Lower lobe of right lung (tissue), 2 donors: ENCODE measurements at places on chromosomes 7 and 10. TPM values are rescaled to one million over a fixed set of nuclear protein-coding genes. Genes with fewer than 3 reads are reported as not detected.

GRCh38 chr7:154874409-154875113 lies 128.4 kb downstream of the PAXIP1 start:
- no peak overlapping the region for H3K4me3 ChIP-seq
- H3K27ac ChIP-seq, result no peak overlapping the region
- H3K36me3 ChIP-seq, result no peaks in the 10 kb centered on the region
- no peaks in the 10 kb centered on the region for H3K4me1 ChIP-seq

DNA sequence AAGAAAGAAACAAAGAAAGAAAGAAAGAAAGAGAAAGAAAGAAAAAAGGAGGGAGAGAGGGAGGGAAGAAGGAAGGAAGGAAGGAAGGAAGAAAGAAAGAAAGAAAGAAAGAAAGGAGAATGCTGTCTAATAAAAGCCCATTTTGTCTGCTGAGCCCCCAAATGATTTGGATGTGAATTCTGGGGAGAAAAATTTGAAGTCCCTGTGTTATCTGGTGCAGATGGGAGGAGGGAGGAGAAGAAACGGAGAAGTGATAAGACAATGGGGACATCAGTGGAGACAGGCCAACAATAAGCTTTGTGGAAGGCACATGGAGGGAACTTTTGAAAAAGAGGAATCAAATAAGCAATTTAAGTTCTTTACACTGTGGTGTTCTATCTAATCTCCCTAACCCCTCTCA lies 24.6 kb upstream of the TMEM273 start:
- no peaks in the 10 kb centered on the region for H3K4me1 ChIP-seq
- H3K27ac ChIP-seq, result no peak overlapping the region
- H3K27me3 ChIP-seq, result no peaks in the 10 kb centered on the region
- no peak for DNase-seq
- no peaks in the 10 kb centered on the region for H3K36me3 ChIP-seq

DNA sequence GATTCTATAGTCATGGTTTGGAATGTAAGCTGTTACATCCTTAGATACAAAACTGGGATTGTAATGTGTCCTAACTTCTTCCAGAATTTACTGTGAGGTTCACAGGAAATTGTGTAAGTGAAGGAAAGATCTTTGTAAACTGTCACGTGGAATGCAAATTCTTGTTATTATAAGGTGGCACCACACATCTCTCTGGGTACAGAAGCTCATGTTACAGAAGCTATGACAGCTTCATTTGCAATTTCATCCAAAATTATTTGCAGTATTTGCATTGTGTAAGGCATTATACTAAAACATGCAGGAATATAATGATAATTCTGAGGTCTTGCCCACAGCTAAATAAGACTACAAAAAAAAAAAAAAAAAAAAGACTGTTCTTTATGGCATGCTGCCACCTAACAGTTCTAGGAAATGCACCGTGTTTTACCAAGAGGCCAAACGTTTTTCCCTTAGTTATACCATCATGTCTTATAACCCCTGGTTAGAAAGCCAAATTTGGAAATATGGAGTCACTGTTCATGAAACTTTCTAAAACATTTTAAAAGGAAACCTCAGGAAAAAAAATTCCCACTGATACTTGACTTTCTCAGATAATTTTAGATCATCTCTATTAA lies 17.6 kb downstream of the MINDY3 start:
- no peak for DNase-seq
- H3K27me3 ChIP-seq, result no peaks in the 10 kb centered on the region
- peaks cover 7% of the 10 kb centered on the region for H3K36me3 ChIP-seq
- no peak overlapping the region for H3K4me3 ChIP-seq
- H3K27ac ChIP-seq, result no peak overlapping the region

WASL gene
- 33.3 TPM for total RNA-seq

GRCh38 chr7:131483586-131483985 lies 72.8 kb downstream of the PODXL start:
- no peak overlapping the region for H3K4me3 ChIP-seq
- DNase-seq, result no peak
- H3K27me3 ChIP-seq, result no peaks in the 10 kb centered on the region
- H3K36me3 ChIP-seq, result peaks cover 9% of the 10 kb centered on the region
- peaks cover 12% of the 10 kb centered on the region for H3K4me1 ChIP-seq

ADRB1 gene
- 35.6 TPM for total RNA-seq

- no peaks in the 10 kb centered on the region for H3K27me3 ChIP-seq
- DNase-seq, result no peak
- no peaks in the 10 kb centered on the region for H3K36me3 ChIP-seq
- no peaks in the 10 kb centered on the region for H3K4me1 ChIP-seq
- no peak overlapping the region for H3K4me3 ChIP-seq
These were observed 610.3 kb downstream of the PTPRN2 start for GRCh38 chr7:157977306-157977705.

DNA sequence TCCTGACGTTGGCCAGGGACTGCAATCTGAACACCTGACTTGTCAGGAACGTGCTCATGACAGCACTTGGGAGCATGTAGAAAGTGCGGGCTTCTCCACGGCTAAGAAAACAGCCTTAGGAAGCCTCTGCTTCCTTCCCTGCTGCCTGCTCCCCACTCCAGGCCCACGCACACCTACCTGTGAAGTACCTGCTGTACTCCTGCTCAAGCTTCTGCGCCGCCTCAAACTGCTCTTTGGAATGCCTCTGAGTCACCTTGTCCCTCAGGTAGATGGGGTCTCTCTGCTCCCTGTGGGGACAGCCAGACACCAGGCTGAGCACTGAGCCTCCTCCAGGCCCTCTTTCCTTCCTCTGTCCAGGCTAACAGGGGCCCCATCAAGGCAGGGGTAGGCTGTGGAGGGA lies 132.7 kb downstream of the DLG5 start:
- DNase-seq, result peak; percentile 17
- peaks cover 87% of the 10 kb centered on the region for H3K36me3 ChIP-seq
- no peak overlapping the region for H3K27ac ChIP-seq
- H3K27me3 ChIP-seq, result no peaks in the 10 kb centered on the region

GRCh38 chr10:79139124-79139835 lies 70.5 kb downstream of the ZMIZ1 start:
- peaks cover 90% of the 10 kb centered on the region for H3K4me1 ChIP-seq
- H3K36me3 ChIP-seq, result peaks cover 41% of the 10 kb centered on the region
- peak overlapping the region; percentile 78 for H3K27ac ChIP-seq
- H3K27me3 ChIP-seq, result no peaks in the 10 kb centered on the region
- H3K4me3 ChIP-seq, result no peak overlapping the region

GRCh38 chr7:82945056-82945455 lies 217.6 kb downstream of the PCLO start:
- H3K27me3 ChIP-seq, result no peaks in the 10 kb centered on the region
- H3K4me1 ChIP-seq, result no peaks in the 10 kb centered on the region
- H3K36me3 ChIP-seq, result no peaks in the 10 kb centered on the region
- H3K27ac ChIP-seq, result no peak overlapping the region
- H3K4me3 ChIP-seq, result no peak overlapping the region

DNA sequence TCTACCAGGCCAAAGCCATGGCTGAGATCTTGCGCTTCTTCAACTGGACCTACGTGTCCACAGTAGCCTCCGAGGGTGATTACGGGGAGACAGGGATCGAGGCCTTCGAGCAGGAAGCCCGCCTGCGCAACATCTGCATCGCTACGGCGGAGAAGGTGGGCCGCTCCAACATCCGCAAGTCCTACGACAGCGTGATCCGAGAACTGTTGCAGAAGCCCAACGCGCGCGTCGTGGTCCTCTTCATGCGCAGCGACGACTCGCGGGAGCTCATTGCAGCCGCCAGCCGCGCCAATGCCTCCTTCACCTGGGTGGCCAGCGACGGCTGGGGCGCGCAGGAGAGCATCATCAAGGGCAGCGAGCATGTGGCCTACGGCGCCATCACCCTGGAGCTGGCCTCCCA lies 142.7 kb downstream of the GRM3 start:
- H3K4me1 ChIP-seq, result no peaks in the 10 kb centered on the region

DNA sequence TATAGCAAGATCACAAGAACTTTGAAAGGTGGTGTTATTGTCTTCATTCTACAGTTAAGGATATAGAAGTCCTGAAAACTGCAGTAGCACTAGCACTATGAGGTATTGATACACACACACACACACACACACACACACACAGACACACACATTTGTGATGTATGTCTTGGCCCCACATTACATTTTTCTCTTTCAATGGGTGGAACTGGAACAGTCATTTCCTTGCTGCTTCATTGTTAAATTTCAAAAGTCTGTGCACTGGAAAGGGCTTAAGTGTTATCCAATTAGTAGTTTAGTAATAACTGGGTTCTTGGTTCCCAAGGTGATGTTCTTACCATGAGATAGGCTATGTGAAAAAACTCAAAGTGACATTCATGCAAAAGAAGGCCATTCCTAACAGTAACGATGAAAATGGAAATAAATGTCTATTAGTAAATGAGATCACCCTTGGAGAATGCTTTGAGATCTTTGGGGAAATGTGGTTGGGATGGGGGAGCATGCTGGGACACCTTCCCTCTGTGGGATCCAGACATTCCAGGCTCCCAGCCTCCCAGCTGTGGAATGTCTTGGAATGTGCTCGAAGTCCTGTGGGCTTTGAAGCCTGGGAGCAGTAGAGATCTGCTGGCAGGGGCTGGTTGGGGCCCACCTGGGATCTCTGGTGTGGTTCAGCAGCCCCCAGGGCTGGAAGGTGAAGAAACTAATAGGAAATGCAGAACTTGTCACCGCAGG lies 37.4 kb upstream of the CALD1 start:
- H3K4me1 ChIP-seq, result peaks cover 7% of the 10 kb centered on the region
- no peaks in the 10 kb centered on the region for H3K36me3 ChIP-seq
- H3K27ac ChIP-seq, result peak overlapping the region; percentile 61
- no peak for DNase-seq
- no peaks in the 10 kb centered on the region for H3K27me3 ChIP-seq
- H3K4me3 ChIP-seq, result no peak overlapping the region

DNA sequence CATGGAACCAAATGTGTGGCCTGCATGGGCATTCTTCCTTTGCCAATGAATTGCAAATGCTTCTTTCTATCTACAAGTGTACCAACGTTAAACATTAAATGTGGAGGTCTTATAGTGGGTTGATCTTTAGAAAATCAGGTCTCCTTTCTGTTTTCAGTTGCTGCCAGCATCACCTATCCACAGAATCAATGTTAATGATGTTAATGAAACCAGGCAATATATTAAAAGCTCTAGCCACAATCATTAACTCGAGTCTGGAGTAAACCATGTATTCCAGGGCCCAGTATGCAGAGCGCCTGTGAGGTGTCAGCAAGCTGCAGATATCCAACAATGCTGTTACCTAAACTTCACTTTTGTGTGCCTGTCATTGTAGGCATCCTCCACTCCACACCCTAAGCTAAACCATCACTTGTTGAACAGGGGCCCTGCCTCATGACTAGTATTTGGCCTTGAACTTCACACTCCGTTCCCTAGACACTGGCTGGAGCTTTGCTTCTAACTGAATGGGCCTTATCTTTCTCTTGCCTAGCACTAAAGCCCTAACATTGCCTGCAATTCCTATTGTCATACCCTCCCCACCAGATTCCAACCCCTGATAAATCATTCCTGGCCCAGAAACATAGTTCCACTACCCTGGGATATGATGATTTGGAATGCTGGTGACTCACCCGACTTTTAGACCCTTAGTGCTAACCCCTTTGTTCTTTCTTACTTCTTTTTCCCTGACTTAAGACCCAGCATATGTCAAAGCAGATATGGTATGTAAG lies 24.3 kb upstream of the ITGB8 start:
- H3K27ac ChIP-seq, result no peak overlapping the region
- H3K4me1 ChIP-seq, result no peaks in the 10 kb centered on the region
- DNase-seq, result no peak
- H3K36me3 ChIP-seq, result no peaks in the 10 kb centered on the region
- H3K27me3 ChIP-seq, result no peaks in the 10 kb centered on the region

GIMAP8 gene
- total RNA-seq, result 44.4 TPM

- no peaks in the 10 kb centered on the region for H3K36me3 ChIP-seq
- no peak for DNase-seq
- H3K27me3 ChIP-seq, result no peaks in the 10 kb centered on the region
- no peak overlapping the region for H3K4me3 ChIP-seq
- no peak overlapping the region for H3K27ac ChIP-seq
These were observed 28.0 kb upstream of the RASGEF1A start for GRCh38 chr10:43294892-43295291.

PNLIPRP1 gene
- not detected for total RNA-seq

GRCh38 chr10:13984647-13985155 lies 346.0 kb downstream of the FRMD4A start:
- H3K27me3 ChIP-seq, result no peaks in the 10 kb centered on the region
- DNase-seq, result no peak
- no peaks in the 10 kb centered on the region for H3K36me3 ChIP-seq
